Mesothelial cell of epicardium (in vitro differentiated cells): ENCODE measurements at places on chromosomes 12 and 14. TPM values are rescaled to one million over a fixed set of nuclear protein-coding genes. Genes with fewer than 3 reads are reported as not detected.

DNA sequence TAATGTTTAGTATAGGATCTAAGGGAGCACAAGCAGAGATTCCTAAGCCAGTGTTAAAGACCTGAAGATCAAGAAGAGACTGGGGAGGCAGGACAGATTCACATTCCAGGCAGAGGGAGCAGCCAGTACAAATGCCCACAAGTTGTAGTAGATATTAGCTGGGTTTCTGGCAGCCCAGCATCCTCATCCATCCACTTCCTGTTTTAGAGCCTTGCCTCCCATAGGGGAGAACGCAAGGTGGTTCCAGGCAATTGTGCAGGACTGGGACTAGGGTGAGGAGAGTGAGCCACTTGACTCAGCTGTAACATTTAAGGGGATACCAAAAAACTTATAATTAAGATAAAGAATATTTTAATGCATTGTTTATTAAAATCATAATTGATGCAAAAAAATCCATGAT is 71.3 kb upstream of the PSMA6 start:
- H3K4me1 ChIP-seq: peaks cover 7% of the 10 kb centered on the region
- H3K27me3 ChIP-seq: no peaks in the 10 kb centered on the region

Gene TOMM20L
- total RNA-seq: 0.47 TPM in 1 of 3 replicates, not detected in the others

Gene TAS2R7
- 0.20 to 0.40 TPM (median 0.20 TPM) in 3 replicates for total RNA-seq

DNA sequence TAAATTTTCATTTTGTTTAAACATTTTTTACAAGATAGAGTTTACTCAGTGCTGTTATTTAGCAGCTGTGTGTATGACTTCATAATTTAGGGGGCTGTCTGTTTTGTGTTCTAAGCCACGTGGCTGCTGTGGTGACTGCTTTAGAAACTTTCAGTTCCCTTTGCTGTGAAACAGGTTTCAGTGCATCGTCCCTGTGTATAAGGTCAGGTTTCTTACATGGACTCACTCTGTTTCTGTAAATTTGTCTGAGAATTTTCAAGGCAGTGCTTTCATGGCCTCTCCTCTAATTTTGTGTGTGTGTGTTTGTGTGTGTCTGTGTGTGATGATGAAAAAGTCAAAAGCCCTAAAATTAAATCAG is 32.4 kb downstream of the BICD1 start:
- peak overlapping the region; percentile 72 for H3K4me3 ChIP-seq
- no peak for DNase-seq
- H3K36me3 ChIP-seq: no peaks in the 10 kb centered on the region
- H3K4me1 ChIP-seq: peaks cover 19% of the 10 kb centered on the region

- H3K36me3 ChIP-seq: no peaks in the 10 kb centered on the region
- peak overlapping the region; percentile 69 for H3K4me3 ChIP-seq
- peaks cover 6% of the 10 kb centered on the region for H3K4me1 ChIP-seq
- peak; percentile 50 for DNase-seq
- no peak overlapping the region for H3K27ac ChIP-seq
Measured at GRCh38 chr14:93431036-93431670, 414 bp downstream of the UNC79 start.

DNA sequence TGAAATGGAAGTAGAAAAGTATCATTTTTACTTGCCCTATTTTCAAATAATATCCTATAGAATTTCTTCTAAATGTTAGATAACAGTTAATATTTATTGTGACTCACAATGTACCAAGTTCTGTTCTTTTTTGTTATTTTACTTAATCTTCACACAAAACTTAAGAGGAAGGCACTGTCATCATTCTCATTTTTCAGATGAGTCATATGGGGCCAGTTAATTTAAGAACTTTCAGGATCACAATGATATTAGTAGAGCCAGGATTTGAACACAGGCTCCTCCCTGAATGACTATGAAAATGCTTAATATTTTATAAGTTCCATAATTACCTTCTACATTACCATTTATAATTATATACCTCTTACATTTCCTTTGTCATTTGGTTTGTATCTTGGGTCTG is 10.4 kb upstream of the TMEM260 start:
- H3K27ac ChIP-seq: no peak overlapping the region
- H3K4me1 ChIP-seq: no peaks in the 10 kb centered on the region
- H3K27me3 ChIP-seq: peaks cover 32% of the 10 kb centered on the region
- no peak for DNase-seq

DNA sequence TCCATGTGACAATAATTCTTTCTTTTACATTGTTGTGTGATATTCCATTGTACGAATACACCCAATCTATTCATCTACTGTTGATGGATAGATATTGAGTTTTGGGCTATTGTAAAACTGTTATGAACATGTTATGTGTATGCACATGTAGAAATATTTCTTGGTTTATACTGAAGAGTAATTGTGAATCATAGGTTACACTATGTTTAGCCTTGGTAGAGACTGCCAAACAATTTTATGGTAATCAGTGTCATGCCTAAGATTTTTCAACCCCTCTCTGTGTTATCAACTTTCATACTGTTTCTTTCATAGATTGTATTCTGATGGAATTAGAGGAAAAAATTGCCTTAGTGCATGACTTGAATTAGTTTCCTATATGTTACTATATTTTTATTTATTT is 39.5 kb downstream of the FRMD6 start:
- no peaks in the 10 kb centered on the region for H3K4me1 ChIP-seq
- H3K27ac ChIP-seq: no peak overlapping the region
- no peaks in the 10 kb centered on the region for H3K27me3 ChIP-seq
- no peak for DNase-seq
- peaks cover 12% of the 10 kb centered on the region for H3K36me3 ChIP-seq
- no peak overlapping the region for H3K4me3 ChIP-seq

DNA sequence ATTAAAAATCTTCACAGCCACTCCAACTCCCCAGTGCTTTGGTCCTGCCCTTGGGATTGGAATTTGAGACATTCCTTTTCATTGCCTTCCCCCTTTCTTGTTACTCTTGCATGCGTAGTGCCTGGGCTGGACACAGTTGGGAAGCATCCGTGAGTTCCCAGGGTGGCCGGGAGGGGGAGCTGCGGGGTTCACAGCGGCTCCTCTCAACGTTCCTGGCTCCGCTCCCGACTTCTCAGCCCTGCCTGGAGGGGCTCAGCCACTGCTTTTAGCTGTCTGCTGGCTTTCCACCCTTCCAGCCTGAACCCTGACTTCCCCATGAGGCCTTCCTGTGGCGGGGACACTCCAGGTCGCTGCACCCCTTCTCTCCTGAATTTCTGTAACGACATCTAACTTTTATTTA is 3.2 kb downstream of the TEX52 start:
- no peaks in the 10 kb centered on the region for H3K36me3 ChIP-seq
- no peak overlapping the region for H3K4me3 ChIP-seq
- H3K27me3 ChIP-seq: no peaks in the 10 kb centered on the region
- peaks cover 5% of the 10 kb centered on the region for H3K4me1 ChIP-seq
- no peak overlapping the region for H3K27ac ChIP-seq

Gene KCNA5
- total RNA-seq: 0.60 to 0.86 TPM (median 0.80 TPM) in 3 replicates

GRCh38 chr12:29759950-29760349 is 23.8 kb downstream of the TMTC1 start:
- H3K27ac ChIP-seq: no peak overlapping the region
- no peak overlapping the region for H3K4me3 ChIP-seq
- DNase-seq: no peak
- peaks cover 6% of the 10 kb centered on the region for H3K36me3 ChIP-seq
- peaks cover 4% of the 10 kb centered on the region for H3K4me1 ChIP-seq
- no peaks in the 10 kb centered on the region for H3K27me3 ChIP-seq

DNA sequence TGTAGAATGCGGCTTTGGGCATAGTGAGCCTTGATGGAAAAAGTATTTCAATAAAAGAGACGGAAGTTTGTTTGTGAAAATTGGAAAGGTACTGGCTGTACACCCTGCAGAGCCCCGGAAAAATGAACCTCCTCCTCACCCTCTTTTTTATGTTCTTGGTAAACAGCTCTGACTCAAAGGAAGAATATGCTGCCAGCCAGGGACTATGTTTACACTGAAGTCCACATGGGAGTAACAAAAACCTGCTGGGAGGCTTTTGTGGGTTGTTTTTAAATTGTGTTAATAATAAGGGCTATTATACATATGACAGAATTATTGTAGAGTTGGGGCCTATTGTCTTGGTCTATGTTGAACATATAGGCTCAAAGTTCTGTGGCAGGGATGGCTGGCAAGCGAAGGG is 70.7 kb downstream of the TTC8 start:
- no peak for DNase-seq
- no peak overlapping the region for H3K4me3 ChIP-seq
- no peak overlapping the region for H3K27ac ChIP-seq
- H3K36me3 ChIP-seq: no peaks in the 10 kb centered on the region
- H3K4me1 ChIP-seq: no peaks in the 10 kb centered on the region

DNA sequence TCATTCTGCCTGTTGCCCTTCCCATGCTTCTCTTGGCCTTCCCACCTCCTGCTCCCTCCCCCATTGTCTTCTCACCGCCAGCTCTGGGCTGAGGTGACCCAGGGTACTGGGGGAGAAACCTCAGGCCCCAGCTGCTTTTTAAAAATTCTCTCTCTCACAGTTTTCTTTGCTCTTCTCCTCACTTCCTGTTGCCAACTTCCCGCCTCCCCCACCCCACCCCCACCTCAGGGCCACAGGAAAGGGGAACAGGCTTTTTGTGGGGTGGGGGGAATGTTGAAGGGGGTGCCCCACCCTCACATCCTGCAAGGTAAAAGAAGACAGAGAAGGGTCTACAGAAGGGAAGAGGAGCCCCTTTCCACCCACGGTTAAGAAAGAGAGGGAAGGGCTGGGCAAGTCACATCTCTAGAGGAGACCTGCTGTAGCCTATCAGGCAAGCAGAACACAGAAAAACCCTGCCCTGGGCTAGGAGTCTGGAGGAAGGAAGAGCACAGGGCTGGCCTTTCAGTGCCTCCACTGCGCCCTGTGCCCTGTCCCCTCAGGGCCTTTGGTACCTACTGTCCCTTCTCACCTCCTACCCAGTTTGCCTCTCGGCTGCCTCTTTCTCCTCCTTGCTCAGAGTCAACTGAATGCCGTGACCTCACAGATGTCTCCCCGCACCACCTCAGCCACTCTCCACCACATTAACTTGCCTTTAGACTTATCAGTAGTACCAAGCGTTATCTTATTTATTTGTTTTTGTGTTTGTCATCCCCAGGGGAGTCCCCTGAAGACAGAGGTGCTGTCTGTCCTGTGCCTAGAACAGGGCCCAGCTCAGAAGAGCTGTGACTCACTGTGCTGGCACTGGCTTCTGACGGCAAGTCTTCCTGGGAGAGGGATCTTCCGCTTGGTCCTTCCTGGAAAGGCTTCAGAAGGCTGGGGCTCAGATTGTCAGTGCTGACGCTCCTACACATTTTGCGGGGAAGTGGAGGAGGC is 1.7 kb downstream of the ARHGAP9 start:
- no peak for DNase-seq
- H3K36me3 ChIP-seq: no peaks in the 10 kb centered on the region
- H3K27me3 ChIP-seq: peaks cover 83% of the 10 kb centered on the region
- H3K4me3 ChIP-seq: no peak overlapping the region
- peaks cover 24% of the 10 kb centered on the region for H3K4me1 ChIP-seq

DNA sequence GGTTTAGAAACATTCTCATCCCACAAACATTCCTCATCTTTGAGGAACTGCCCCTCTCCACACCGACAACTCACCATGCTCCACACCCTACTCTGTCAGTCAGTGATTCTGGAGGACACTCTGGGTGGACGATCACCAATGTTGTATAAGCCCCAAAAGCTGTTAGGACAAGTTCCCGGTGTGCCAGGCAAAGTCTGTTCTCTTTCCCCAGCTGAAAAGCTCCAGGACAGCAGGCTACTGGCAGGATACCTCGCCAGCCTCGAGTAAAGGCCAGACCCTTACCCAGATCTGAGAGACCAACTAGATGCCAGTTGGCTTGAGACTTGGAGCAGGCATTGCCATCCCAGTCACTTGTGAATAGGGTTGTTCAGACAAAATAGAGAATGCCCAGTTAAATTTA is 12.0 kb downstream of the KRT5 start:
- DNase-seq: no peak
- H3K4me1 ChIP-seq: no peaks in the 10 kb centered on the region
- peaks cover 10% of the 10 kb centered on the region for H3K27me3 ChIP-seq
- no peak overlapping the region for H3K27ac ChIP-seq

- H3K4me1 ChIP-seq: peaks cover 2% of the 10 kb centered on the region
- no peak overlapping the region for H3K4me3 ChIP-seq
- H3K36me3 ChIP-seq: peaks cover 4% of the 10 kb centered on the region
- no peaks in the 10 kb centered on the region for H3K27me3 ChIP-seq
Measured at GRCh38 chr12:32671930-32672780, 6.9 kb upstream of the DNM1L start.

Gene PGF
- 8.4 to 9.6 TPM (median 8.6 TPM) in 3 replicates for total RNA-seq

GRCh38 chr12:105352052-105352451 is 21.6 kb downstream of the C12orf75 start:
- no peak overlapping the region for H3K4me3 ChIP-seq
- peaks cover 5% of the 10 kb centered on the region for H3K4me1 ChIP-seq
- no peak overlapping the region for H3K27ac ChIP-seq
- no peak for DNase-seq
- H3K36me3 ChIP-seq: no peaks in the 10 kb centered on the region

Gene NIN
- total RNA-seq: 26.7 to 33.2 TPM (median 29.3 TPM) in 3 replicates

Gene GYS2
- not detected in 3 replicates for total RNA-seq

DNA sequence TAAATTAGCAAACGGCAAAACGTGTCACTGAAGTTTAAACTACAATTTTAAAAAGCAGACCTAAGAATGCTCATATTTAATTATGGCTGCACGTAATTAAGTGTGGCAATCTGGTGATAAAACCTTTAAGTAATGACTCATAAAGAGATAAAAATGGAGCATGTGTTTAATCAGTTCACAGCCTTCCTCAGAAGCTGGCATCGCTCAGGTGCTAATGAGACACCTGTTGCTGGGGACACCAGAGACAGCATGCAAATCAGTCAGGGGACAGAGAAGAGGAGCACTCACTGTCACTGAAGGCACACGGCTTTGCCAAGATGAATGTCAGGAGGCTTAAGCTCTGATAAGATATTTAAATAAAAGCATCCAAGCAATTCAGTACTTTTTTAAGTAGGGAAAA is 840.3 kb downstream of the GALC start:
- DNase-seq: no peak
- H3K27ac ChIP-seq: no peak overlapping the region
- H3K4me1 ChIP-seq: peaks cover 41% of the 10 kb centered on the region
- no peaks in the 10 kb centered on the region for H3K36me3 ChIP-seq
- H3K4me3 ChIP-seq: no peak overlapping the region
- H3K27me3 ChIP-seq: no peaks in the 10 kb centered on the region

- no peak overlapping the region for H3K4me3 ChIP-seq
- H3K27ac ChIP-seq: no peak overlapping the region
- no peaks in the 10 kb centered on the region for H3K27me3 ChIP-seq
- DNase-seq: no peak
- H3K36me3 ChIP-seq: no peaks in the 10 kb centered on the region
Measured at GRCh38 chr12:58032156-58032555, 90.8 kb downstream of the ATP23 start.

GRCh38 chr14:76304536-76305267 is 71.2 kb upstream of the ESRRB start:
- H3K4me3 ChIP-seq: no peak overlapping the region
- H3K27me3 ChIP-seq: peaks cover 59% of the 10 kb centered on the region
- peaks cover 4% of the 10 kb centered on the region for H3K4me1 ChIP-seq
- no peak for DNase-seq

Gene KRT75
- not detected in 3 replicates for total RNA-seq

Gene SPX
- total RNA-seq: not detected in 3 replicates

Gene RASSF8
- total RNA-seq: 60.6 to 62.8 TPM (median 61.8 TPM) in 3 replicates

- no peak overlapping the region for H3K4me3 ChIP-seq
- peak overlapping the region; percentile 92 for H3K27ac ChIP-seq
- no peak for DNase-seq
- H3K4me1 ChIP-seq: peaks cover 20% of the 10 kb centered on the region
- H3K36me3 ChIP-seq: peaks cover 18% of the 10 kb centered on the region
- no peaks in the 10 kb centered on the region for H3K27me3 ChIP-seq
Measured at GRCh38 chr14:68458840-68459469, 333.9 kb downstream of the ZFP36L1 start.
